Lower leg skin (tissue), 4 donors: ENCODE measurements at places on chromosomes 1 and 21. TPM values are rescaled to one million over a fixed set of nuclear protein-coding genes. Genes with fewer than 3 reads are reported as not detected.
A peak's percentile ranks its signal among the peaks of the same experiment; 100 is the strongest.

Gene E2F2
- total RNA-seq, result 12.1 TPM

Gene ANKRD34A
- total RNA-seq, result 1.3 TPM

Gene LRRC7
- 0.11 TPM for total RNA-seq

Gene GBP7
- total RNA-seq, result not detected

DNA sequence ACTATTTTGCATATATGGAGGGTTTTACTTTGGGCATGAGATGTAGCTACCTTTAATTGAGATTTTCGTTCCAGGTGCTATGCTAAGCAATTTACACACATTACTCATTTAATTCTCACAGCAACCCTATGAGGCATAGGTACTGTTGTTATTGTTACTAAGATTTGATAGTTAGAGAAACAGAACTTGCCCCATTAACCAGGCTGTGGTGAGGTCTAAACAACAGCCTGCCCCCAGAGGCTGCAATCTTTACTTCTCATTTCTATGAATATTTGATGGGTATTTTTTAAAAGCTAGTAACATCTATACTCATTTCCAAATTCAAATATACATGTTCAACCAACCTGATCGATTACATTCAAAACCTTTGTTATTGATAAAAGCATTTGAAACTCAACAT, 155.6 kb downstream of the GALNT2 start:
- no peak for DNase-seq

- no peak for DNase-seq
These were observed 9.6 kb downstream of the RAB42 start for GRCh38 chr1:28601696-28602095.

DNA sequence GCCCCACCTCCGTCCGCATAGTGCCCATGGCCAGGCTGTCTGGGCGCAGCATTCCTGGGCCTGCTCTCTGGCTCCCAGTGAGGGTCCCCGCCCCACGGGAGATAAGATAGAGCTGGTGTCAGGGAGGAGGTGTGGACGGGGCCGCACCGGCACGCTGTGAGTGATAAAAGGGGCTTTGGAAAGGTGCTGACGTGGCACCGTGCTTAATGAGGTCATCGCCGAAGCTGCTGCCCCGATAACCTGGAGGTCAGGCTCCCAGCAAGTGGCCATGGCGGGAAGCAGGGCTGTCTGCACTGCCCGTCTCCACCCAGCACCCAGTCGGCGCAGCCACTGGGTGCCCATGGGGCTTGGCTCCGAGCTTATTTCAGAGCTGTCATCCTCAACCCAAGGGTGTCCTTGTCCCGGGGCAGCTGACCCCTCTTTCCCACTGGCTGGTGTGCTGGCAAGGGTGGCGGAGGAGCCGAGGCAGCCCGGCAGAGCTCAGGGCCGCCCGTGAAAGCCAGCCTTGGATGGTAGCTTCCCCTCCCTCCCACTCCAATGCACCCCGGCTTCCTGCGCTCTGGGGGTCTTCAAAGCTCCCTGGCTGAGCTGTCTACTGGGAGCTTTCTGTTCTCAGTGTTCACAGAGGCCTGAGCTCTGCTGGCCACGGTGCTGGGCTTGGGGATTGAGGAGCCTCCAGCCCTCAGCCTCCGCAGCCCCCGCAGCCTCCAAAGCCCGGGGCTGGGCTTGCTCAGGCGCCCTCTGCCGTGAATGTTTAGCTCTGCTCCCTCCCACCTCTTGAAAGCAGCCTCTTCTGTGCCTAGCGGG, 105.1 kb upstream of the ARHGEF16 start:
- no peak for DNase-seq

DNA sequence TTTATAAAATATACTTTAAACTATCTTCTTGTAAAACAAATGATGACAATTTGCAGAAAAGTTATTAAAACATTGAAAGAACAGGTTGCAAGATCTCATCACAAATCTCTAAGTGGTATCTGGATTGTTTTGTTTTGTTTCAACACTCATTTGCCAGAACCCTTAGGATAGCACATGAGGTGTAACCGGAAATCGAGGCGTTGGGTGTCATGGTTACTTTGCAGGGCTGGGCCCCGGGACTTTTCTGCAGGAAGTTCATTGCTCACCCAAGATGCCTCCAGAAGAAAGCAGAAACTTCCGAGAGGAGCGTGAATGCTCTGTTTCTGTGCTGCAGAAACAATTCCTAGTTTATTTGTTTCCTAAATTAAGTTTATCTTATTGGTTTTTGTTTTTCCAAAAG, 2.5 kb downstream of the DISC1 start:
- DNase-seq, result peak; percentile 61

GRCh38 chr1:155107309-155108264, 20.1 kb upstream of the EFNA1 start:
- DNase-seq, result no peak

DNA sequence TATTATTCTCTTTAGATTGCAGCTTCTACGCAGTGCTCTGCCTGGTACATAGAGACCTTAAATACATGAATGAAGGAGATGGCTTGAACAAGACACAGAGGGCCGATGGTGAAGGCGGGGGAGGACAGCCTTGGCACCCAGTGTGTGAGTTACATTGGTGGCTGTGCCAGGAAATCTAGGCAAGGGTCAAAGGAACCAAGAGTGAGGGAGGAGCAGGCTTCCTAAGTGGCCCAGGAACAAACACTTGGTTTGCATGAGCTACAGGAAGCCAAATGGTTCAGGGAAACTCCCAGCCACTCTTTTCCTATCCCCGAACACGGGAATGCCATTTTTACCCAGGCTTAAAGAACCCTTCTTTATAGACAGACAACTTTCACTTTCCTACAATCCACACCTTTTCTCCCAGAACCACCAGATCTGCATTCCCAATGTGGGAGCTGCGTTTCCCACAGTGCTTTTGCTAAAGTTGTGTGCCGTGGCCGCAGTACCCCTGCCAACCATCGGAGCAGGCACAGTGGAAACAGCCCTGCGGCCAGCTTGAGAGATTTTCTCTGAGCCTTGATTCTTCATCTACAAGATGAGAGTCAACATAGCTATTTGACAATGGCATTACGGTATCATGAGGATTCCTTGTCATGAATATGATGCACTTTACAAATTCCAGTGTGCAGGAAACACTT, 3.5 kb upstream of the CLEC20A start:
- no peak for DNase-seq

- DNase-seq, result peak; percentile 94
These were observed 17.7 kb downstream of the TINAGL1 start for GRCh38 chr1:31593770-31594632.

- no peak for DNase-seq
These were observed 41.7 kb downstream of the EPB41 start for GRCh38 chr1:28956038-28956464.

GRCh38 chr1:3905953-3906671, 6.0 kb upstream of the C1orf174 start:
- DNase-seq, result no peak

DNA sequence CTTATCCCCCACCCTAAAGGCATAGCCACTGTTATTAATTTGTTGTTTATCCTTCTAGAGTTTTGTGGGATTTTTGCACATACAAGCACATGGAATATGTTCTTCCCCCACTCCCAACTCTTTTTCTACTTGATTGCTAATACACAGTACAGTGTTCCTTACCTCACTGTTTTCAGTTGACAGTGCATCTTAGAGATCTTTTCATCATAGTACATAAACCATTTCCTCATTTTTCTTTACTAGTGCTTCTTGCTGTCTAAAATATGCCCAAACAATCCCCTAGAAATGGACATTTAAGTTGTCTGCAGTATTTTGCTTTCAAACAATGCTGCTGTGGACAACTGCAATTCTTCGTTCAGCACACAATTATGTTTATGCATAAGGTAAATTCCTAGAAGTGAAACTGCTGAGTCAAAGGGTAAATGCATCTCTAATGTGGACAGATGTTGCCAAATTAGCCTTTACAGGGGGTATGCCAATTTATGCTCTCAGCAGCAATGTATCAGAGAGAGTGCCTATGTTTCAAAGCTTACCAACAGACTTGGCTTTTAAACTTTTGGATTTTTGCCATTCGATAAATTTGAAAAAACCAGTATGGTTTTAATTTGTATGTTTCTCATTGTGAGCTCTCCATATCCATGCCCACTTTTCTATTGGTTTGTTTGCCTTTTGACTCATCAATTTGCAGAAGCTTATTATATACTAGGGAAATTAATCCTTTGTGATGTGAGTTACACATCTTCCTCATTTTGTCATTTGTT, 132.6 kb downstream of the MRPS6 start:
- DNase-seq, result no peak

- no peak for DNase-seq
These were observed 29.4 kb upstream of the RNPC3 start for GRCh38 chr1:103496014-103496635.

DNA sequence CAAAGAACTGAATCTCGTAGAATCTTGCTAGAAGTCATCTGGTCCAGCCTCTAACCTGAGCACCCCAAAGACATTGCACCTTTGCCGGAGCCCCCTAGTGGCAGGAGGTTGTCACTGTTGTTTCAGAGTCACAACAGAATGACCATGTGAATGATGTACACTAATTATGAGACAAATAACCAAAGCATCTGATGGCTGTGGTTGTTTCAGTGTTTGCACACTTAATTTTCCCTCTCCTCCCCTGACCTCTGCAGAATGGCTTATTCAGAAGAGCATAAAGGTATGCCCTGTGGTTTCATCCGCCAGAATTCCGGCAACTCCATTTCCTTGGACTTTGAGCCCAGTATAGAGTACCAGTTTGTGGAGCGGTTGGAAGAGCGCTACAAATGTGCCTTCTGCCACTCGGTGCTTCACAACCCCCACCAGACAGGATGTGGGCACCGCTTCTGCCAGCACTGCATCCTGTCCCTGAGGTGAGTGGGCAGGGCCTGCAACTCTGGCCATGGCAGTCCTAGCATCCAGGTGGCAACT, 26.4 kb downstream of the TRAF5 start:
- peak; percentile 85 for DNase-seq

- no peak for DNase-seq
These were observed 15.1 kb downstream of the VCAM1 start for GRCh38 chr1:100734676-100735075.

DNA sequence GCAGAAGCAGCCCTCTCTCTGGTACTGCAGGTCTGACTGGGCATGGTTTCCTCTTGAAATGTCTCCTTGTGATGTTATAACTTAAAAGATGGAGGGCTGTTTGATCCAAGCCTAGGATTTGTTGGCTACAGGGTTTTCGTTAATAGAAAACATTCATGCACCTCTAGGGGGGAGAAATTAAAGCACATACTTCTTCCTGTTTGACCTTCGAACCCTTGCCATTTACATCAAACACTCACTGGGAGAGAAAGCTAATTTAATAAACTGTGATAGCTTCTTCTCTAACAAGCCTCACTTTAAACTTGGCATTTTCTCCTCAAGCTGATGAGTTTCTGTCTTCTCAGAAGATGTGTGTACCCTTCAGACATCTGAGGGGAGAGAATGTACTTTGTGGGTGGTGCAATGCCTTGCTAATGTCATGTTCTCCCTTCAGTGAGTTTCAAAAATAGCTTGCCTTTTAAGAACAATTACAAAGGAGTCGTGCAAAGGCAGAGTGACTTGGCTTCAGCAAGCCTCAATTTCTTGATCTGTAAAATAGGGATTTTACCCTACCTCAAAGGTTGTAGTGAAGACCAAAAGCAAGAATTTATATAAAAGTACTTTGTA, 20.4 kb downstream of the CACHD1 start:
- DNase-seq, result no peak

DNA sequence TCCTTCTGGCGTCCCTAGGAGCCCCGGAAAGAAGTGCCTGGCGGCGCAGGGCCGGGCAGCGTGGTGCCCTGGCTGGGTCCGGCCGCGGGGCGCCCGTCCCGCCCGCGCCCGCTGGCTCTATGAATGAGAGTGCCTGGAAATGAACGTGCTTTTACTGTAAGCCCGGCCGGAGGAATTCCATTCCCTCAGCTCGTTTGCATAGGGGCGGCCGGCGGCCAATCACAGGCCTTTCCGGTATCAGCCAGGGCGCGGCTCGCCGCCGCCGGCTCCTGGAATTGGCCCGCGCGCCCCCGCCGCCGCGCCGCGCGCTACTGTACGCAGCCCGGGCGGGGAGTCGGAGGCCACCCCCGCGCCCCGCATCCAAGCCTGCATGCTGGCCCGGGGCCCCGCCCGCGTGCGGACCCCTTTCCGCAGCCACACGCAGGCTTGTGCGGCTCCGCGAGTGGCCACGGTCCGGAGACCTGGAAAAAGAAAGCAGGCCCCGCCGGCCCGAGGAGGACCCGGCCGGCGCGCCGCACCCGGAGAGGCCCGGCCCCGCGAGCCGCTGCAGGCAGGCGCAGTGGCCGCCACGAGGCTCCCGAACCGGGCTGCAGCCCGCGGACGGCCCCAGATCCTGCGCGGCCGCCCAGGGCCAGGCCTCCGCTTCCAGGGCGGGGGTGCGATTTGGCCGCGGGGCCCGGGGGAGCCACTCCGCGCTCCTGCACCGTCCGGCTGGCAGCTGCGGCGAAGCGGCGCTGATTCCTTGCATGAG, 160.4 kb downstream of the RUNX1 start:
- peak; percentile 92 for DNase-seq

DNA sequence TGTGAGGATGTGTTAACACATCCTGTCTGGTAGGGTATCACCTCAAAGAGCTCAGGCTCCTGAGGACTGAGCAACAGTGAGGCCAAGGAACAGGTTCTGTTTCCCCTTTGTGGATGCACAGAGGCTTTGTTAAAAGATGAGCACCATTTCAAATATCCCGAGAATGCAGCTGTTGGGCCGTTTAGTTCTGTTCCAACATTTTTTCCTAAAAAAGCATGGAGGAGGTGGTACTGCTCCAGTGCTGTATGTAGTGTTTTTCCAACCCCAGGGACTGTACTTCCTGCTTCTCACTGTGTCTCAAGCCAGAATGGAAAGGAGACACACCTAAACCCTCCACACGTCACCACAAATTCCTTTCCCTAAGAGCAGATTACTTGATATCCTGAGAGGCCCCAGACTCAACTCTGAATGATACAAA, 53.8 kb upstream of the BCL10 start:
- DNase-seq, result no peak

DNA sequence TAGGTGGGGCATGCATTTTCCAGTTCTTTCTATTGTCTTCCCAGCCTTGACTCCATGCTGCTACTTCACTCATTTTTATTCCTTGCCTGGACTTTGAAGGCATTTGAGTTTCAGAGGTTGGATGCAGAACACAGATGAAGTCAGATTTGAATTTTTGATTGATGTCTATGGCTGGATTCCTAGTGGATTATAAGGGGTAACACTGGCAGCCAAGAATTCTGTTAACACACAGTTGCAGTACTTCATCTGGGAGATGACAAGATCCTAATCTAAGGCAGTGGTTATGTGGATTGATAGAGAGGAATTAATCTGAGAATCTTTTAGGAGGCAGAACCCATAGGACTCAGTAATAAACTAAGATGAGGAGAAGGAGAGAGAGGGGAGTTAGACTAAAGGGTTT, 439.0 kb upstream of the USP24 start:
- no peak for DNase-seq

- no peak for DNase-seq
These were observed 78.0 kb upstream of the ATP5PO start for GRCh38 chr21:33993286-33994231.
